ENCODE measurements at places on chromosomes 7 and 10.

DNA sequence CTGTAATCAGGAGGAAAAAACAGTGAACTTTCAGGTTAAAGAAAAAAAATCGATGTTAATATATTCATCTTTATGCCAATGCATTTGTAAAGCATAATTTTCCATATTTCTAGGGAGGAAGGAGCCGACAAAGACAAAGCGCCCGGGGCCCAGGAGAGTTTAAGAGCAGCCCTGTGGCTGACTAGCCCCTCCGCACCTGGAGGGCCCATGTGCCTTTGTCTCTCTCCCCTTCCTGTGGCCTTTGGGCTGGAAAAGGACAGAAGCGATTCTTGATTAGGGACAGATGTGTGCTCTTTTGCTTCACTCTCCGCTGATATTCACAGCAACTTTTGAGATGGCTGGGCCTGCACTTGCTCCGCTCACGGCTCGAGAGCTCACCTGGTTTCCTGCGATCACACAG is 23.1 kb downstream of the DDC start:
- no peak for DNase-seq

- DNase-seq, result no peak
Observed at GRCh38 chr7:142381727-142382390, 124.0 kb upstream of the PRSS58 start.

- no peak for DNase-seq
Observed at GRCh38 chr10:34224639-34225038, 590.5 kb downstream of the PARD3 start.

- DNase-seq, result no peak
Observed at GRCh38 chr7:138396251-138397070, 63.6 kb upstream of the TRIM24 start.

Data from posterior cingulate gyrus (tissue), 11 donors.